ENCODE measurements at places on chromosomes 2 and 18.
A peak's percentile ranks its signal among the peaks of the same experiment; 100 is the strongest.

- no peak for DNase-seq
Measured at GRCh38 chr2:88320076-88320773, 132.3 kb downstream of the FOXI3 start.

DNA sequence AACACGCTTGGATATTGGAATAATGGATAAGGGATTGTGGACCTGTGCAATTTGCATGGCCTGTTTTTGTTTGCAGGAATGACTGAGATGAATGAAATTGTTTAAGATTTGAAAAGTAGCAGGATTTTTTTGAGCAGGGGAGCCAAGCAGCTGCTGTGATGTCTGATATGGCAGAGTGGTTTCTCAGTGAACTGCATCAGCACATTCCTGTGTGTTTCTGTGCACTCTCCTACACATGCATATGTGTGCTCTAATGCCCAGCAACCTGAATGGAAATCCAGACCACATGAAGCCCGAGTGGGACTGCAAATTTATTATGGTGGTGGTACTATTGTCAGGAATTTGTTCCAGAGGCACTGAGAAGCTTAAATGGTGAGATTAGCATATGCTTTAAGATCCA is 161.7 kb downstream of the PARD3B start:
- no peak for DNase-seq

- DNase-seq: peak; percentile 22
Measured at GRCh38 chr2:171811245-171811628, 82.8 kb downstream of the SLC25A12 start.

DNA sequence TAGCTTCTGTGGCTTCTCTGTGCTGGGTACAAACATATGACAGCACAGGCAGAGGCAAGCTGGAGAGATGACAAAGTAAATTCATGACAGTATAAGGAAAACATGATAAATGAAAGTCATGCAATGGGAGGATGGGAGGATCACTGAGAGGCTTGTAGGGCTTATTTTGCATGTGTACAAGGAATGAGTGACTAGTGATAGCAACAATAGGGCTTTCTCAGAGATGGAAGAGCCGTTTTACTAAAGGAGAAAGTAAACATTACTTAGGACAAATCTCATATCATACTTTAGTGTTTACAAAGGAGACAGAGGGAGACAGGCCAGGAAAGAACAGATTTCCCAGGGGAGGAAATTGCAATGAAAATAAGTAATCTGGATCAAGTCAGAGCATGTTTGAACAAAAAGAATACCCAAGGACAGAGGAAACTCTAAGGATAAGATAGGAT is 82.5 kb upstream of the RBMS1 start:
- no peak for DNase-seq

DNA sequence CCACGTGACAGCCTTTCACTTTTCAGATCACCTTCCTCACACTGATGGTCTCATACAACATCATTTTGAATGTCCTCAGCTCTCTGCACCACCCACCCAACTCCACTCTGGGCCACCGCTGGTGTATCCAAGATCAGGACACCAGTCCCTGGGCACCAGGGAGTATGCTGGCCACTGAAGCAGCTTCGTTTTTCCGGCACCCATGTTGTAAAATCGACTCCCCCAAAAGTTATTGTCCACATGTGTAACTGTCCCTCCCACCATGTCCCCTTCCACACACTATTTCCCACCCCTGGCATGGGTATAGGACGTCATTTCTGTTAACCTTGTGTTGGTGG is 96.4 kb downstream of the TGOLN2 start:
- DNase-seq: no peak

- DNase-seq: no peak
Measured at GRCh38 chr18:57837917-57838548, 34.9 kb upstream of the ATP8B1 start.

DNA sequence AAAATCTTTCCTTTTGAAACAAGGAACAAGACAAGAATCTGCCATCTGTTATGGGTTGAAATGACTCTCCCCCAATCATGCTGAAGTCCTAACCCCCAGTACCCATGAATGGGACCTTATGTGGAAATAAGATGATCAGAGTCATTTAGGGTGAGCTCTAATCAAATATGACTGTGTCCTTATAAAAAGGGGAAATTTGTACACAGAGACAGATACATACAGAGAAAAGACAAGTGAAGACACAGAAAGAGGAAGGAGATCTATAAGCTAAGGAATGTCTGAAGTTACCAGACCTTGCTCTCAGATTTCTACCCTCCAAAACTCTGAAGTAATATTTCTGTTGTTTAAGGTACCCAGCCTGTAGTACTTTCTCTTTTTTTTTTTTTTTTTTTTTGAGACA is 15.7 kb downstream of the TGFBRAP1 start:
- no peak for DNase-seq

DNA sequence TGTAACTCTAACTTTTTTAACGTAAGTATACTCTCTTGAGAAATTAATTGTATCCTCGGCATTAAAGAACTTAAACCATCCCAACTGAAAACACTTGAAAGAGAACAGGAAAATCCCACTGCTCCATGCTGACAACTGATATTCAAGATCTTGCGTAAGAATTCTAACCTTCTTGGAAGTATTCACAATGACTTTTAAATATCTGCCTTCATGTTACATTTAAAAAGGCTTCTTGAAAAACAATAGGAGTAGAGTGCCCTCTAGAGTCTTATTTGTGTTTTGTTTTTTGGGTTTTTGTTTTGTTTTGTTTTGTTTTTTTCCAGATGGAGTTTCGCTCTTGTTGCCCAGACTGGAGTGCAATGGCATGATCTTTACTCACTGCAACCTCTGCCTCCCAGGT is 65.4 kb upstream of the DNAJC10 start:
- peak; percentile 7 for DNase-seq

- DNase-seq: no peak
Measured at GRCh38 chr2:241020201-241020600, 21.8 kb downstream of the SNED1 start.

- no peak for DNase-seq
Measured at GRCh38 chr2:203853271-203853670, 14.3 kb upstream of the CTLA4 start.
